ENCODE measurements at places on chromosomes 1 and 21.

DNA sequence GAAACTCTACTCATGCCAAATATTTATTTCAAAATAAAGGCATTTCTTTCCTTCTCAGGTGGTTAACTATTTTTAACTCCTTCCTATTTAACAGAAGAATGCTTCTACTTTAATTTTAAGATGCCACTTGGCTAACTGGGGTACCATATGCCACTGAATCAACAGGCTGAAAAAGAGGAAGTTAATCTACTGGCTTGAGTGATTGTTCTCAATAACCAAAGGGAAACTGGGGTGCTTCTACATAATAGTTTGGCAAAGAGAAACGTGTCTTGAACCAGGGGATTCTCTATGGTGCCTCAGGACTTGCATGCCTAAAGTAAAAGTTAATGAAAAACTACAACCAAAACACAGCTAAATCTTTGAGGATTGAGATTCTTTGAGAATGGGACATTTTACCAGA lies 142.6 kb downstream of the DENND1B start:
- DNase-seq, result no peak

DNA sequence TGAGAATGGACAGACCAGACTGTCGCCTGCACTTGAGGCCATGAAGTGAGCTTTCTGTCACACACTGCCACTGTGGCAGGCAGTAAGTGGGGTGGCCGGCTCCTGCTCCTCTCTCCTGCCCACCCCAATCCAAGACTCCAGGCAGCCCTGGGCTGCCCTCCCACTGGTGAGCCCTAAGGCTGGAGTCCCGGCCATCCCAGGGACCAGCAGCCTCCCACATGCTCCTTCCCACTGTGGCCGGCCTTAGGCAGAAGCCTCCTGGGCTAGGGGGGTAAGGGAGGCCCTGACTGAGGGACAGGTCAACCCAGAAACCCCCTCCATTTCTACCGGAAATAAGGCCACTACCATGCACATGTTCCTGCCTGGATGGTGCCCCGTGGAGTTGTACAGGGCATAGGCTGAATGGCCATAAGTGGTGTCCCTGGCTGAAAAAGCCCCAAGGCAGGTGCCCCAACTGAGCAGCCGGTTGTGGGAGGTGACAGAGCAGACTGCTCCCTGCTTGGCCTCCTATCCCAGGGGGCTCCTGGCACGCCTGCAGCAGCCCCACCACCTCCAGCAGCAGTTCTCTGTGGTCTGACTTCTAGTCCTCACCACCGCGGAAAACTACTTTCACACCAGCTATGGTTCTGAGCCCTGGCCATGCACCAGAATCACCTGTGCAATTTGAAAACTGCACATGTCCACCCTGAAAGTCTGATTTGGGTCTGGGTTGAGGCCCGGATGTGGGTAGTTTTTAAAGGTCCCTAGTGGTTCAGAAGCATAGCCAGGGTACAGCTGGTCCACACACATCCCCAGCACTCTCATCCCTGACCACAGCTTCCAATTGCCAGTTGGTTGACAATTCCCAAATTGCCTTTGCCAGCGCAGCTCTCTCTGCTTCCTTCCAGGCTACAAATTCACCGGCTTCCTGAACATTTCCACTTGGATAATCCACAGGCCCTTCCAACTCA lies 1.6 kb upstream of the ARTN start:
- no peak for DNase-seq

DNA sequence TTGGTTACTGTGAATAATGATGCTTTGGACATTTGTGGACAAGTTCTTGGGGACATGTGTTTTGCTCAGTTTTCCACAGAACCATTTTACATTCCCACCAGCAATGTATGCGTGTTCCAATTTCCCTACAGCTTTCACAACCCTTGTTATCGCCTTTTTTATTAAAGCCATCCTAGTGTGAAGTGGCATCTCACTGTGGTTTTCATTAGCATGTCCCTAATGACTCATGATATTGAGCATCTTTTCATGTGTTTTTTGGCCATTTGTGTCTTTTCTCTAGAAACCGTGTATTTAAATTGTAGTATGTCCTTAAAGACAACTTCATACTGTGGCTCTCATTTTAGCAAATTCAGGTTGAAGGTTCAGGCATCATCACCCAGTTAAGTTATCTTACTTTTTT lies 132.1 kb downstream of the TGFBR3 start:
- DNase-seq, result no peak

DNA sequence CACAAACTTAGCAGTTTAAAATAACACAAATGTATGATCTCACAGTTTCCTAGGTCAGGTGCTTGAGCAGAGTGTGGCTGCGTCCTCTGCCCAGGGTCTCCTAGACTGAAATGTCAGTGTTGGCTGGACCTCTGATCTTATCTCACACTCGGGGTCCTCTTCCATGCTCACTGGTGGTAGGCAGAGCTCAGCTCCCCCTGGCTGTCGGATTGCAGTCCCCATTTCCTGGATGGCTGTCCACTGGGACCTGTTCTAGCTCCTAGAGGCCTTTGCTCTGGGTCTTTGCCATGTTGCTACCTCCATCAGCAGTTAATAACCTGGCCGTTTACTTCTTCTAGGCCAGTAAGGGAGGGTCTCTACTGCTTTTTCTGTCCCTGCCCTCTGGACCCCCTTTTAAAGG lies 107.5 kb downstream of the PCNX2 start:
- no peak for DNase-seq

GRCh38 chr1:226578946-226579578 lies 30.5 kb downstream of the STUM start:
- DNase-seq, result no peak

- no peak for DNase-seq
Observed at GRCh38 chr1:214438075-214438474, 113.3 kb downstream of the PTPN14 start.

DNA sequence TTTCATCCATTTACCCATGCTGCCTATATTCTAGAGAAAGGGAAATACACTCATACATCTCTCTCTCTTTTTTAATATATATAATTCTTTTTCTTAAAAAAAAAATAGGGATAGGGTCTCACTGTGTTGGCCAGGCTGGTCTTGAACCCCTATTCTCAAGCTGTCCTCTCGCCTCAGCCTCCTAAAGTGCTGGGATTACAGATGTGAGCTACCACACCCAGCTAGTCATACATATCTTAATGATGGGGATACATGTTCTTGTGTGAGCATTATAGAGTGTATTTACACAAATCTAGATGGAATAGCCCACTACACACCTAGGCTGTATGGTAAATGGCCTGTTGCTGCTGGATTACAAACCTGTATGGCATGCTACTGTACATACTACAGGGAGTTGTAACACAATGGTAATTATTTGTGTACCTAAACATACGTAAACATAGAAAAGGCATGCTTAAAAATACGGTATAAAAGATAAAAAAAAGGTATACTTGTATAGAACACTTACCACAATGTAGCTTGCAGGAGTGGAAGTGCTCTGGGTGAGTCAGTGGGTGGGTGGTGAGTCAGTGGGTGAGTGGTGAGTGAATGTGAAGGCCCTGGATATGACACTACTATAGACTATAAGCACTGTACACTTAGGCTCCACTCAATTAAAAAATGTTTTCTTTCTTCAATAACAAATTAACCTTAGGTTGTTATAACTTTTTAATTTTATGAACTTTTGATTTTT lies 72.9 kb downstream of the IVNS1ABP start:
- DNase-seq, result no peak

- no peak for DNase-seq
Observed at GRCh38 chr21:38787461-38788274, 18.1 kb upstream of the ETS2 start.

DNA sequence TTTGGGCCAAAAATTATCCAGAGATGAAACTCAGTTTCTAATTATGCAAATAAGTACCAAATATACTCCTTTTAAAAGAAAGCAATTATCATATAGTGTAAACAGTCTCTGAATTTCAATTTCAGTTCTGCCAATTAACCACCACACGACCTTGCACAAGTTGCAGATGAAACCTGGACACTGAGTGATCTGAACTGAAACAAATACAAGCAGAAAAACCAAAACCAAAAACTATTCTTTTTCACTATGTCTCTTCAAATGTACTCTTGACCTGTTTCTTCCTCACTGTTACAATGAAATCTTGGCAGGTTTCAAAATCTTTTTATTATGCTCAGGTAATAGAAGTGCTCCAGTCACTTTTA lies 79.2 kb downstream of the TYW3 start:
- DNase-seq, result no peak

DNA sequence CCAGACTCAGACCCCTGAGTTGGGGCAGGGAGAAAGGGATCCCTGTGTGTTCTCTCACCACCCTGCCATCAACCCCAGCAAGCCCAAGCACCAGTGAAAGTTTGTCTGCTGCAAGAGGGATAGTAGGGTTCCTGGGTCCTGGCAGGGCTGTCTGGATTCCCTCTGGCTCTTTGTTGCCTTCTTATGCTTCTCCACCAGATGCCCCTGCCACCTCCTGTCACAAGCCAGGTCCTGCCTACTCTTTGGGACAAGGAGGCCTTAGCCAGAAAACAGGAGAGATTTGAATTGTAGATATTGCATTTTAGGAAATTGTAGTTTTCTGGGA lies 21.7 kb downstream of the UBE2T start:
- DNase-seq, result no peak

DNA sequence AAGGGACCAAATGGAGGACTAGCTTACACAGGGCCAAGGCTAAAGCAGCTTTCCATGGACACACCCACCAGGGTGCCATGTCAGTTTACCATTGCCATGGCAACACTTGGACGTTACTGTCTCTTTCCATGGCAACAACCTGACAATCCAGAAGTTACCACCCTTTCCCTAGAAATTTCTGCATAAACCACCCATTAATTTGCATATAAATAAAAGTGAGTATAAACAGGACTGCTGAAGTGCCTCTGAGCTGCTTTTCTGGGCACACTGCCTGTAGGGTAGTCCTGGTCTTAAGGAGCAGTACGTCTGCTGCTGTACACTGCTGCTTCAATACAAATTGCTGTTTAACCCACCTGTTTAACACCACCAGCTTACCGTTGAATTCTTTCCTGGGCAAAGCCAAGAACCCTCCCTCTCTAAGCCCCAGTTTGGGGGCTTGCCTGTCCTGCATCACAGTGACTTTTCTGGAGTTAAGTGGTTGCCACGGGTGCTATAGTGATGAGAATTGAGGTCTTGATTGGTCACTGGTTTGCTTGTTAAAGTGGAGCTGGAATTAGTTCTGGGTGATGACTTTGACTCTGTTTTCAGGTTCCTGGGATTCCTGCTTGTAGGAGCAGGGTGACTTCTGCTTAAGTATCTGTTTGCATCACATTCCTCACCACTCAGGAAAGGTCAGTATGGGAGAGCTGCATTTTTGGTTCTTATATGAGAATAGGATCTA lies 83.2 kb downstream of the CLDN17 start:
- no peak for DNase-seq

DNA sequence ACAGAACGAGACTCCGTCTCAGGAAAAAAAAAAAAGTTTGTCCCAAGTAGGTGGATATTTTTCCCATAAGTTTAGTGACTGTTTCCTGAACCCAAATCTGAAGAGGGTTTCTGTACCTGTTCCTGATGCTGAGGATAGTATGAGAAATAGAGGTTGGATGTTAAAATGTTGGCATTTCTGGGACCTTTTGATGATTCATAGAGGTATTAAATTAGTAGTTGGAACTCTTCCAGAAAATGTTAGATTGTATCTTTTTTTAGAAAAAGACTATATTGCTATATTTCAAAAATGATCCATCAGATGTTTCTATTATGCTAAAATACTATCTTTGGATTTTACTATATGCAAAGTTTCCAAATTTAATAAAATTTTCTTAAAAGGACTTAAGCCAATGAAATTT lies 2.9 kb upstream of the CENPL start:
- DNase-seq, result no peak

DNA sequence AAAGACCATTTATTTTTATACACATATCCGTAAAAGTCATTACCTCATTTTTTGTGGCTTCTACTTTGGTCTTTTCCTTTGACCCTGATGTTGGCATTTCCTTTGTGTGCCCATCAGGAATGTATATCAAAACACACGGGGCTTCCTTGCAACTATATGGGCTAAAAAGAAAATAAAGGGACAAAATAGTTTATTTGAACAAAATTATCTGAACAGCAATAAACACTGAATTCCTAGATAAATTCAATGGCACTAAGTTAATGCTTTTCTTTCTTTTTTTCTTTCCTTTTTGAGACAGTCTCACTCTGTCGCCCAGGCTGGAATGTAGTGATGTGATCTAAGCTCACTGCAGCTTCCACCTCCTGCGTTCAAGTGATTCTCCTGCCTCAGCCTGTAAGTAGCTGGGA lies 45.2 kb downstream of the EPRS1 start:
- DNase-seq, result no peak

DNA sequence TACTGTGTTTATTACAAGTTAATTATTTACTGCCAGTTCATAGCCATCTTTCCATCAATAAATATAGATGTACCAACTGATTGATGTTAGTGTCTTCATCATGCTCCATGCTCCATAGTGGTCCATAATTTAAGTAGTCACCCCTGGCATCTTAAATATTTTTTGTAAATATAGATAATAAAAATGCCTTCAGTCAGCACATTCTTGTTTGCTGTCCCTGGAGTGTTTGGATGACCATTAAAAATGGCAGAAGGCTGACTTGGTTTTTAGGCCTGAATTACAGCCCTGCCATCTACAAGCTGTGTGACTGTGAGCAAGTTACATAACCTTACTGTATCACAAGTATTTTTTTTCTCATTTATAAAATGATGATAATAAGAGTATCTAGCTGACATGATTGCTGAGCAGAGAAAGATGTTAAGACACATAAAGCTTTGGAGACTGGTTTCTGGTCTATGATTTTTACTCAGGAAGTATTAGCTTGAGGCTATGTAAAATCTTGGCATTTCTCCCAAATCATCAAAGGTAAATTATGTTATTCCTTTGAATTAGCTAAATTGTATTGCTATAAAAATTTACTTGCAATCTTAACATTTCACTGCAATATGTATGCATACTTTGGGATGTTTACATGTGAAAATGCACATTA lies 427.2 kb downstream of the USP25 start:
- no peak for DNase-seq

DNA sequence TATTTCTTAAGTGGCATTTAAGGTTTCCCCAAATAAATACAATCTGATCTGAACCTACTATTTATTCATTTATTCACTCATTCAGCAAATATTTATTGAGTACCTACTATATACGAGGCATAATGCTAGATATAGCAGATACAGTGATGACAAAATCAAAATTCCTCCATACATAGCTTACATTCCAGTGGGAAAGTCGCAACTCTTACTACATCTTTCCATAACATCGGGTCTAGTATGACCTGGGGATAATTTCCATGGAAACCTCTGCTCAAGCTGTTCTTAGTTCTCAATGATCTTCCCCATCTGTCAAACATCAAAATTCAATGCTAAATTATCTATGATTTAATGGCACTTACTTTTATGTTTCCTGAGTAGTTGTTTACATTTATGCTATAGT lies 70.8 kb upstream of the PRKACB start:
- DNase-seq, result no peak

DNA sequence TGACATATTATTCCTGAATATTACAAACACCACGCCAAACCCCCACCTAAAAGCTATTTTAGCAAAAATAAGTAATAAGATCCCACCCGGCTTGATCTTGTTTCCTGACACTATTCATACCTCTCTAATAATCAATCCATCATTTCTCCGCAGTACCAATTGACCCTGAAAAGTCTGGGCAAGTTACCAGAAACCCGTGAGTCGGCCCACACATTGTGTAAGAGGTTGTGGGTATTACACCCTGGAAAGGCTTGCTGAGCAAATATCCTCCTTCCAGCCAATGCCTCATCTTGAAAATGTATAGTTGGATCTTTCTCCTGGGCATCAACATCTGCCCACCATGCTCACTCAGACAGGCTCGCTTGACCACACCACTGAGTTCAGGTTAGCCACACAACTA lies 451.0 kb downstream of the TTLL7 start:
- no peak for DNase-seq

- DNase-seq, result no peak
Observed at GRCh38 chr1:52288286-52288685, 77.7 kb downstream of the CC2D1B start.
